Activated CD4-positive, alpha-beta T cell treated with anti-CD3 and anti-CD28 coated beads, Interleukin-2, amount 50 U/mL, for 1 hour (primary cell): ENCODE measurements at places on chromosomes 6 and 20.
A peak's percentile ranks its signal among the peaks of the same experiment; 100 is the strongest.

DNA sequence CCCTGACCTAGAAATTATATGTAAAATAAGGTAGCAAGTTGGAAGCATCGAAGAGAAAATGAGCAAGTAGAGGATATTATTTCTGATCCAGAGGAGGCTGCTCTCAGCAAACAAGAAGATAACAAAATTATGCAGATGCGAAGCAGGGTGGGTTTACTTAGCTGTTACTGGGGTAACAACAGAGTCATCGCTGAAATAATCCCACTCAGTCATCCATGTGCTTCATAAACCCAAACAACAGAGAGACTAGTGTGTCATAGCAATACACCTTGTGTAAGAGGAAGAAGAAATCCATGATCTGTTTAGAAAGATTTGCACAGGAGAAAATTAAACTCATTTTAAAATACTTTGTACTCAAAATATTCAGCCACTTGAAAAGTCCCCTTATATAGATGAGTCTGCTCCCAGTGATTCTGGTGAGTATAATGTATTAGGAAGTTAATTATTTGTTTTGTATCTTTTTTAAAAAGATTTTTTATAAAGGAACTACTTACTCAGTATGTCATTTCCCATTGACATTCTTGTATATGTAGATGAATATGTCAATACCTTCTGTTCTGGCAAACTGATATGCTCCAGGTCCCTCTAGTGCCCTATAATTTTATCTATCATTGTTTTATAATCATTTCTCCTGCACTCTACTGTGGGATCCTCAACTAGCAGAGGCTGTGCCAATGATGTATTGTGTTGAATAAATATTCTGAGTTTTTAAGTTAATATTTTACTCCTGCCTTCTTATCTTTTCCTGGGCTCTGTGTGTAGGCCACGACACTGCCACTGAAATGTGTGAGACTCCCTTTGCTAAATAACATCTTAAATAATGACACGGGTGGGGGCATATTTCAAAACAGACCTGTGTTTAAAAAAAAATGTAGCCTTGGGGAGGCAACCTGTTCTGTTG, 8.6 kb upstream of the HIVEP2 start:
- no peak for DNase-seq

- no peak for DNase-seq
Observed at GRCh38 chr6:106557837-106558236, 71.5 kb downstream of the RTN4IP1 start.

DNA sequence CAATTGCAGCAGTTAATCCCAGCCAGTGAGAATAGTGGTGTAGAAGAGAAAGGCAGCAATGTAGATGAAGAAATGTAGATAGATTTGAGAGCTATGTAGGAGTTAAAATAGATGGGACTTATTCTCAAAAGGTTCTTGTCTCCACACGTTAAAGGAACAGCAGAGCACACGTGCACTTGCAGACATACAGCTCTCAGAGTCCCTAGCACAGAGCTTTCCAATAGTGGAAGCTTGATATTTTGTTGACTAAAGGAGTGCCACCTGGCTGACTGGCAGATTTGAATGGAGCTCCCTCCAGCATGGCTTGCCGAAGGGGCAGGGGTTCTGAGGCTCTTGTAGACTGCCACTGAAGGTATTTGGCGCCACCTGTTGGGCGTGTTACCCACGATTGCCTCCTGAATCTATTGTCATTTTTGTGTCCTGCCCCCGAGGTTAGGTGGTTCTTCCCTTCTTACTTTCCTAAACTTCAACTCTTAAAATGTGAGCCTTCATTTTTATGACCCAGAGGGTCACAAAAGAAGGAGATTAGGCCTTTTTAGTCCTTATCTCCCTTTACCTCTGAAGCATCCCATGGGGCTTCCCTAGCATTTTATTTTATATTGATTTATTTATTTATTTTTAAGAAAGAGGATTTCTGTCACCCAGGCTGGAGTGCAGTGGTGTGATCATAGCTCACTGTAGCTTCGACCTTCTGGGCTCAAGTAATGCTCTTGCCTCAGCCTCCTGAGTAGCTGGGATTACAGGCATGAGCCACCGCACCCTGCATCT, 16.4 kb downstream of the BRD2 start:
- peak; percentile 94 for DNase-seq

GRCh38 chr6:761997-762396, 69.1 kb upstream of the EXOC2 start:
- DNase-seq = no peak

GRCh38 chr6:154751011-154751800, 18.0 kb downstream of the SCAF8 start:
- DNase-seq = no peak

- no peak for DNase-seq
Observed at GRCh38 chr6:47653706-47654105, 44.7 kb upstream of the ADGRF4 start.

DNA sequence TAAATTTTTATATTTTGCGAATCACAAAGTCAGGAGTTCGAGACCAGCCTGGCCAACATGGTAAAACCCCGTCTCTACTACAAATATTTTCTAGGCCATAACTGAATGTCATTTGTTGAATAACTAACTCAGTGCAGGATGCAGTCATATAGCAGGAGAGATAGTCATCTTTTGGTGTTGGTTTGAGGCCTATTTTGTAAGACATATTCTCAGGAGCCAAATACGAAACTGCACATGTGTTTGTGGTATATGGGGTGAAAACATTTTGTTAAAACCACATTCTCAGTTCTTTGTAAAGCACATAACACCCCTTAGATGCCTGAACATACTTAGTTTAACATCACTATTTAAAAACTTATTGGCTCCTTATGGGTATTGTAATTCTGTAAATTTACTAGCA, 4.7 kb upstream of the ENPP5 start:
- no peak for DNase-seq

DNA sequence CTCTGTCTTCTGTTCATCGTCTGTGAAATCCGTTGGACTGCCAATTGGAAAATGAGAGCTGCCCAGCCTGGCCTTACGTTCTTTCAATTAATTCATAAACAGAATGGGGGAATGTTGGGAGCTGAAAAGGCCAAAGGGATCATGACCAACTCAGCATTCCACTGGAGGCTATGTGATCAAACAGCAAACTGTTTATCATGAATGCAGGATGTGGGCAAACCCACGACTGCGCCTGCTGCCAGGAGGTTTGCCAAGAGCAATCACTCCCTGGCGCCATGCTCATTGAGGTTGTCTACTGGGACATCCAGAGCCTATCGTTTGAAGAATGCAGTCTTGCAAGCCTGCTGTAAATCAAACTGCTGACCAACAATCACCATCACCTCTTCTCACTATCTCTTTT, 9.3 kb upstream of the FKBP1A start:
- DNase-seq = no peak

DNA sequence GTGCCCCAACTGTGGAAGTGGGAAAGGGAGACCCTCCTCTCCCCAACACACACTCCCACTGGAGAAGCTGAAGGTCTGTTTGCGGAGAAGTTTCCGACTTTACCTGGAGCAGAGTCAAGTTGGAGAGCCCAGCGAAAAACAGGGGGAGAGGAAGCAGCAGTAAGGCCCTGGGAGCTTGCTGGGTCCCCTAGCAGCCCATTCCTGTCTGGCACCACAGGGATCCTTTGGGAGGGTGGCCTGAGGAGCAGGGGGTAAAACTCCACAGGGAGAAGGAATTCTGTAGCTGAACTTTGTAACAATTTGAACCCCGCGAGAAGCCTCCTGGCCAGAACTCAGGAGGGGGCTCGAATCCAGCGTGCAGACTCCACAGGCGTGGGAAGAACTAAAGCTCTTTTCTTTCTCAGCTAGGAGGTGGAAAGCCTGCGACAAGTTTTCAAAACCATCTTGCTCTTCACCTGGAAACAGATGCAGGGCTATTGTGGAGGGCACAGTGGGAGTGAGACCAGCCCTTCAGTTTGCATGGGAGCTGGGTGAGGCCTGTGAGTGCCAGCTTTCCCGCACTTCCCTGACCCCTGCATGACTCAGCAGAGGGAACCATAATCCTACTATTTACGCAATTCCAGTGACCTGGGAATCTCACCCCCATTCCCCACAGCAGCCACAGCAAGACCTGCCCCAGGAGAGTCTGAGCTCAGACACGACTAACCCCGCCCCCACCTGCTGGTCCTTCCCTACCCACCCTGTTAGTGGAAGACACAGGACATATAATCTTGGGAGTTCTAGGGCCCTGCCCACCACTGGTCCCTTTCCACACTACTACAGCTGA, 25.8 kb downstream of the SERPINB9 start:
- DNase-seq = no peak

DNA sequence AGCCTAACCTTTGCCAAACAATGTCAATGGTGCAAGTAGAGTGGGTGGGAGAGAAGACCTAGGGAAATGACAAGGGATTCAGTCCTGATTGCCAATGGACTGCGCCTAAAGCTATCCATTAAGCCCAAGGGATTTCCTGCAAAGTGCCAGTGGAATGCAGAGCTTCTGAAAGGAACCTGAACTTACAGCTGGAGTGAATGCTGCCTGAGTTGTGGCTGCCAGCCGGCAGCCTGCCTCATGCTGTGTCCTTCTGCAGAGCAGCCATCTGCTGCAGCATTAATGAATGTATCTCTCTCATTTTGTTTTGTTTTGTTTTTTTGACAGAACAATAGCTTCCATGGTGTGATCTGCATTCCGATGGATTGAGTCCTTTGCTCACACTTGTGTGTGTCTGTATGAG, 44.7 kb downstream of the SLC35F1 start:
- no peak for DNase-seq
